ENCODE measurements at places on chromosomes 5 and 9.
A peak's percentile ranks its signal among the peaks of the same experiment; 100 is the strongest.

GRCh38 chr9:8570776-8571175 is 771.2 kb upstream of the DMAC1 start:
- DNase-seq, result no peak

GRCh38 chr9:83466877-83467276 is 71.3 kb downstream of the FRMD3 start:
- no peak for DNase-seq

DNA sequence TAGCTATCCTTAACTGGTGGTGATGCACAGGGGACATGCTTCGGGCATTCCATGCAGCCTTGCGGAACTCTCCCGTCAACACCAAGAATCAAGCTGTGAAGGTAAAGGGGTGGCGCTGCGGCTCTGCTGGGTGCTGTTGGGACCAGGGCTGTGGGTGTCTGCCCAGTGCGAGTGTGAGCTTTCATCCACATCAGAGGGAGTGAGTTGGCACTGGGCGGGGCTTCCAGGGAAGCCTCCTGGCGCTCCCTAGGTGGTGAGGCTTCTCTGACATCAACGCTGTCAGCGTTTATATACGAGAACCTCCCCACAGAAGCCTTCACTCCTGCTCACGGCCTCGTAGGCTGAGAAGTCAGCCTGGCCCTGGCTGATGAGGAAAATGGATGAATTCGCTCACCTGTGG is 11.7 kb downstream of the ARPC5L start:
- DNase-seq, result no peak

- DNase-seq, result no peak
Observed at GRCh38 chr5:150723845-150724244, 23.0 kb upstream of the RBM22 start.

DNA sequence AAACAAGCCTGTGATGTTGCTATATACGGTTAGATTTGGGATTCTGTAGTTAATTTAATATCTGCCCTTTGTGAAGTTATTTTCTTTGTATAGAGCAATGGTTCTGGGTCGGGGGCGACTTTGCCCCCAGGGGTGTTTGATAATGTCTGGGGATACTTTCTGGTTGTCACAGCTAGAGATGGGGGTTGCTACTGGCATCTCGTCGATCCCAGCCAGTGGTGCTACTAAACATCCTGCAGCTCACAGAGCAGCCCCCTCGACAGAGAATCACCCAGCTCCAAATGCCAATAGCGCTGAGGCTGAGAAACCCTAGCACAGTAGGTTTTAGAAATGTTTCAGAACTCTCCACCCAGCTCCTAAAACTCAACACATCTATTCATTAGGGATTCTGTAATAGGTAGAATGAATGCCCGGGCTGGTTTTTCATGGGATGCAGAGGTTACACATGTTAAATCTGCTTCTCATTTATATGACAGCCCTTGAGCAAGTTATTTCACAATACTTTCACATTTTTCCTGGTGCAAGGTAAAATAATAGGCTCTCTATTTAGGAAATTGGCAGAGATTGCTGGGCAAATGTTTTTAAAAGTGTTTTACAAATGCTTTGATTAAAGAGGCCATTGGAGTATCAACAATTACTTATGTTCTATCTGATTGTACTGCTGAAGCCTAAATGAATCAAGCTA is 75.2 kb upstream of the CTSL start:
- DNase-seq, result no peak

GRCh38 chr9:107541523-107541922 is 52.0 kb upstream of the KLF4 start:
- DNase-seq, result no peak

DNA sequence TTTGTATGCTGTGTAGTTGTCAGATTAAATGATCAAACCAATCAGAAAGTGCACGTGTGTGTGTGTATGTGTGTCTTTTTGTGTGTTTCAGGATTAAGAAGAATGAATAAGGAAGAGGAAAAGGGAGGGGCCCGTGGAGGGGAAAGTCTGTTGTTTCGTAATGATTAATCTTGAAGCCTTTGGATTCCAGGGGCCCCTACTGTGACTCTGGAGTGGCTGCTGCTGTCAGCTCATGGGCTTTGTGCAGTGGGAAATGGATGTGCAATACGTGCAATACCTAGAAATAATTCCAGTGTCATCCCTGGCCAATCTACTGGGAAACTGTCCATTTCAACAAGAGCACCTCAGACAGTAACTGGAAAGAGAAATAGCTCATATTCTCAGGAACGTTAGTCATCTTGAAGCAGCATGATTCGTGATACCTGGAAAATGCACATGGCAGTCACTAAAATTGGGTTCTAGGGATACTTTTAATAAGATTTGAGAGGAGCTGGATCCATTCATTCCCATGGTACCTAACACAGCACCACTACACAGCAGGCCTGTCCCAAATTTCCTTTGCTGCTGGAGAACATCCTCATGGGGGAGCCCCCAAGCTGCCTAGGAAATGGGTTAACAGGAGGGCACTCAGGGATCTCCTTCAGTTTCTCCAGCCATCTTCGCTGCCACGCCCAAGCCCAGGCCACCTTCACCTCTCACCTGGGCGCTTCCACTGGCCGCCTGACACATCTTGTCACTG is 186.3 kb downstream of the NR3C1 start:
- no peak for DNase-seq

GRCh38 chr5:146344155-146345118 is 5.8 kb downstream of the POU4F3 start:
- DNase-seq, result no peak

DNA sequence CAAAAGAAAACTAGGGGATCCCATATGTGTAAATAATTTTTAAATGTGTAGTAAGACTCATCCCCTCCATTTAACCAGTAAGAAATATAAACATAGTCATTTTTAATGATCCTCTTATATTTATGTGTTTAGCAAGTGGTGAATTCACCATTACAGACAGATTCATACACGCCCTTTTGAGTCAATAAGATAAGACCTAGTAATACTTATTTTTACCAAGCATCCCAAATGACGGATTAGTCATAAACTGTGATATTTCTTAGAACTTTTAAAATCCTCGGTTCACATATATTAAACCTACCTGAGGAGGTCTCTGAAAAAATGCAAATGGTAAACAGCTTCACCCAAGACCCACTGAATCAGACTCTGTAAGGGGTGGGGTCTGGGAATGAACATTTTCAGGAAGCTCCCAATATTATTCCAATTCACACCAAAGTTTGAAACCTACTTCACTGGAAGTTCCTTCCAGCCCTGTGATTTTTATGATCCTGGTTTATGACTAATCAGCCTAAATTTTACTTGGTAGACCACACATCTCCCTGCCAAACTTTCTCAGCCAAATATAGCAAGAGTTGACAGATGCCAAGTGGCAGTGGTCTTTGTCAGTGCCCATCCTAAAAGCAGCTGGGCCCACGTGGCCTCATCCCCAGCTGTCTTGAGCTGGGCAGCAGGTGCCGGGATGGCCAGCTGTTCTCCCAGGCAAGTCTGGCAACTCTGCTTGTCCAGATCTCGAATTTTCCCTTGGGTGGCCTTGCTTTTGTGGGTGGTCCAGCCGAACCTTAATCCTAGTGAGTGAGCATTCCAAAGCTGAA is 559.0 kb upstream of the RGMB start:
- no peak for DNase-seq

DNA sequence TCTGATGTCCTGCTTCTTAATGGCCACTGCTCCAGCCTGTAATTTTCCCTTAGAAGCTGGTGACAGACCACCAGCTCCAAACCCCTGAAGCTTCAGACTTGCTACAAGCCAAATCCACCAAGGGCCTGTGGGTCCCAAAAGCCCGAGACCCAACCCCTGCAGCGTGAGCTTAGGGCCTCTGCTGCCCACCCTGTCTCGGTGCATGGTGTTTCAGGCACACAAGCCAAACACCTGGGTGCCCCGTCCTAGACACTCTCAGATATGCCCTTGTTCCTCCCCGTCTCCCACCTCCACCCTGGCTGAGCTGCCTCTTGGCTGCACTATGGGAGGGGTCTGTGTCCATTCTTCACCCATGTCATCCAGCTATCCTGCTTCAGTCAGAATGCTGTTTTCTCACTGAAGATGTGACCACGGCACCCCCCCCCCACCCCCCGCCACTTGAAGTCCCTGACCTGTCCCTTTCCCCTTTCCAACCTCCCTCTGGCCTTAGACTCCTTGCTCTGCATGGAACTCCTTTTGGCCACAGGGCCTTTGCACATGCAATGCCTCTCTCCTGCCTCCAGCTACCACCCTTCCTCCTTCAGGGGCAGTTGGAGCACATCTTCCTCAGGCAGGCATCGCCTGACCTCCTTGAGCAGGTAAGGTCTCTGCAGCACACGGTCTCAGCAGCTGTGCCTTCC is 55.8 kb downstream of the ZNF354C start:
- no peak for DNase-seq

GRCh38 chr5:60504342-60504741 is 195.6 kb downstream of the DEPDC1B start:
- DNase-seq, result no peak

DNA sequence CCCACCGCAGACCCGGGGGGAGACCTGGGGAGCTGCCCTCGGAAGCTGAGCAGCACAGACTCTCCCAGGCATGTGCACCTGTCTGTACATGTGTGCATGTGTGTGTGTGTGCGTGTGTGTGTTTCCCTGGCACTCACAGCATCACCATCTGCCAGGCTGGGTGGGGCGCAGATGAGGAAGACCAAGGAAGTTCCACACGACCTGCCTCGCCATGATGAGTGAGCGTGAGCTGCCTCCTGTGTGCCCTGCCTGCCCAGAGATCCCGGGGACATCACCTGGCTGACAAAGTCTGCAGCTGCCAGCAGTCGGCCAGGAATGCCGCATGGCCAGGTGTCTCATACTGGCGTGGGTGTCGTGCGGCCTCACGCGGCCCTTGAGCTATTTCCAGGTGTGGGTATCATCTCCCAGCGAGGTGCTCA is 4.0 kb upstream of the GPSM1 start:
- no peak for DNase-seq

- no peak for DNase-seq
Observed at GRCh38 chr9:99090336-99091130, 14.4 kb upstream of the TGFBR1 start.

DNA sequence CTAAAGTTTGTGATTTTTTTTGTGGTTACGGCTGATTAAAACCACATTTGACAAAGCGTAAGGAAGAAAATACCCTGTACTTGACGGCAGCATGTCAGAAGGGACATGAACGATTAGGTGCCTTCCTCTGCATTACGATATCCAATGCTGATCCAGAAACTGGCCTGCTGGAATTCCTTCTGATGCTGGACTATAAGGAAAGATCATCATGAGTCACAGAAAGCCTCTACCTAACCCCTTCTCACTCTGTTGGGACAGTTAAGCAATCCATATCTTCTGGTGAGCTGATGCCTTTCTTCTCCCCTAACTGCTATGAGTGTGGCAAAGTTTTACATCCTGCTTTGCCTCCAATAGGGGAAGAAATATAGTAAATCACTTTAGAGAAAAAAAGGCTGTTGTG is 78.4 kb upstream of the PAPPA start:
- DNase-seq, result no peak

DNA sequence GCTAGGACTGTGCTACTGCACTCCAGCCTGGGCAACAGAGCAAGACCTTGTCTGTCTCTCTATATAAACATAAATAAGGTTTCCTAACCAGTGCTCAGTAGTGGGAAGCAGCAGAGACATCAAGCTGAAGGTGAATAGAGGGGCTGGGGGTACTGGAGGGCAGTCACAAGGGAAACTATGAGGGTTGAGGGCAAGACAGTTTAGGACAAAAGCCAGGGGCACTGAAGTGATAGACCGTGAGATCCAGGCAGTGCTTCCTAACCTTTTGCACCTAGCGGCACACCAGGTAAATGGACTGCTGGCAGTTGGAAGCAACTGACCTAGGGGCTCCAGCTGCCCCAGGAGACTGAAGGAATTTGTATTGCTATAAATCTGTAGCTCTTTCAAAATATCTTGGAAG is 178.4 kb downstream of the PJA2 start:
- DNase-seq, result no peak

DNA sequence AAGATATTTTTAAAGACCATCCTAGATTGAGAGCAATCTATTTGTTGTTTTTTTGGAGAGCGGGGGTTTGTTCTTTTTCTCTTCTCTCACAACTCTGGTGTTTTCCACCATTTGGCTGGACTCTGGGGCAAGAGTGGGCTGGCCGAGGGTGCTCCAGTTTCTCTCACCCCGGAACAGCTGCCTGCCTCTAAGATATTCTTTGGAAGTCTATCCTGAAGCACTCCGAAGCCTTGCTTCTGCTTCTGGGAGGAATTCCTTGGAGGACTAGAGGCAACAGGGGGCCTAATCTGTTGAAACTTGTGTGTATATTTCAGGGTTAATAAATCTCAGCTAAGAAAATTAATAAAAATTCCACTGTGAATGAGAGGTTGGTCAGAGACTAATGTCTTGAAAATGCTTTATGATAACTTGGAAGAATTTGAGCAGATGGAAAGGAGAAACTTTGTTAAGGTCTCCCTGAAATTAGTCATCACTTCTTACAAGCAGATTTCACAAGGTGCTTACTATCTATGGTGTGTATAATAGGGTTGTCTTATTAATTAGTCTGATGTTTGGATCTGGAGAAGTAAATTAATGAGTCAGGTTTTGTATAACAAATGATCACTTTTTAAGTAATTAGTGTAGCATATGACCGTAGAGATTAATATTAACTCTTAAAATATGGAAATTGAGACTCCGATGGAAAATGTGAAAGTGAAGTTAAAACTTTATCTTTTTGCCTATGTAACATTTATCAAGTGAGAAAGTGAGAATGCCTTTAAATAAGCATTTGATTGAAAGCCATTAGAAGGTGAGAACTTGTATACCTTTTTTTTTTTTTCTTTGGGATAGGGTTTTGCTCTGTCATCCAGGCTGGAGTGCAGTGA is 4.0 kb downstream of the MAN2A1 start:
- no peak for DNase-seq

- peak; percentile 34 for DNase-seq
Observed at GRCh38 chr9:6646293-6646636, 736 bp upstream of the GLDC start.

DNA sequence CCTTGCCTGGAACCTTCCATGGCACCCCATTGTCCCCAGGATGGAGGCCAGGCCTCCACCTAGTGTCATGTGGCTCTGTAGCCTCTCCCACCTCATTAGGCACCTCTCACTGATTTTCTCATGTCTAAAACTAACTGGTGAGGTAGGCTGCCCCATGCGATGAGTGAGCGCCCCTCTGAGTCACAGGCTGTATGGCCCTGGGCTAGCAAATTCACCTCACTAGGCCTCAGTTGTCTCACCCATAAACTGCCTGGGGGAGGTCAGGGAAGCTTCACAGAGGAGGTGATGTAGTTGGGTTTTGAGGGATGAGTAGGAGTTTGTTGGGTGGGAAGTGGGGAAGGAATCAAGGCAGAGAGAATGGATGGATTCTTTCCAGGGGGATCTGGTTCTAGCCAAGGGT is 8.8 kb downstream of the RXRA start:
- no peak for DNase-seq

- DNase-seq, result no peak
Observed at GRCh38 chr5:61333321-61333953, 1.4 kb downstream of the ZSWIM6 start.

GRCh38 chr9:104386425-104387069 is 117.5 kb upstream of the OR13F1 start:
- peak; percentile 63 for DNase-seq

DNA sequence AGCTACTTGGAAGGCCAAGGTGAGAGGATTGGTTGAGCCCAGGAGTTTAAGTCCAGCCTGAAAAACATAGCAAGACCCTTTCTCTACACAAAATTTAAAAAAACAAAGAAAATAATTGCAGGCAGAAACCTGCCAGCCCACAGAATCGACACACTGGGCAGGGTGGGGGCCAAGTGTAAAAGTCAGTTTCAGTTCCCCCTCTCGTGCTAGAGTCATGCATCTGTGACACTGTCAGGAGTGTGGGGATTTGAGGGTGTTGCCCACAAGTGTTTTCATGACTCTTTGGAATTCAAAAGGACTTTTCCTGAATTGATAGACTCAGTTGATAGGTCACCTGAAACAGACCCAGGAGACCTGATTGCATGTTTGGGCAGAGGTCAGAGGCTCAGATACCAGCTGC is 47.6 kb downstream of the PRRC2B start:
- no peak for DNase-seq

Measured in NCI-H446 (cell line).